NCI-H1417 treated with DMSO at 0.1 percent for 48 hours (cell line): ENCODE measurements at places on chromosomes 4 and X.

DNA sequence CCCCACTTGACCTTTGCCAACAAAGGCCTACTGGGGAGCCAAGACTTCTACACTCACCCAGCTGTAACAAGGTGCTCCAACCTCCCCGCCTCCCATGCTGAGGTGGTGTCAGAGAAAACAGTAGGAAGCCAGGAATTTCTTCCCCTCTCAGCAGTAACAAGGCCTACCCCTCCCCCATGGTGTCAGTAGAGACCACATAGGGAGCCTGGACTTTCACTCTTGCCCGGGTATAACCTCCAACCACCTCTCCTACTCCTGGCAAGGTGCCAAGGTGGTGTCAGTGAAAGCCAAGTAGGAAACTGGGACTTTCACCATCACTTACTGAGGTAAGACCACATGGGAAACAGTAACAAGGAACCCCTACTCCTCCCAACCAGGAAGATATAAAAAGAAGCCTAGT, 93.1 kb downstream of the SLC16A2 start:
- no peak for DNase-seq

- no peak for DNase-seq
Observed at GRCh38 chr4:39565878-39566600, 38.8 kb upstream of the UGDH start.

- no peak for DNase-seq
Observed at GRCh38 chr4:93775551-93775950, 53.0 kb upstream of the ATOH1 start.

DNA sequence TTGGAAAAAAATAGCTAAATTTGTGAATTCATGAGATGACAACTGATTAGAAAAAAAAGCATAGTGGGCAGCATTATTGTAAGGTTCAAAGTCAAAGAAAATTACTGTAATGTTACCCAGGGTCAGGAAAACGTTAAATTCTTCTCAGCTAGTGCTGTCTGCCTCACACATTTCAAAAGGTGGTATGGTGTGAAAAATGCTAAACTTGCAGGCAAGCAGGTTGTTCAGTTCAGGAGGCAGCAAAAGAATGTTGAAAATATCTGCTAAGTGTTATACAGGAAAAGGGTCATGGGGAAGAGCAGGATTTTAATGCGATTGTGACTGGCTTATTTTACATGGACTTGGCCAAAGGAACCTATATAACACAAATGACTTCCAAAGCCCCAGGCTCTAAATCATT, 232.5 kb upstream of the NDST3 start:
- DNase-seq, result no peak

- no peak for DNase-seq
Observed at GRCh38 chrX:68440940-68441339, 7.6 kb upstream of the OPHN1 start.
